CD8-positive, alpha-beta memory T cell (primary cell): ENCODE measurements at places on chromosomes 12 and 14.

DNA sequence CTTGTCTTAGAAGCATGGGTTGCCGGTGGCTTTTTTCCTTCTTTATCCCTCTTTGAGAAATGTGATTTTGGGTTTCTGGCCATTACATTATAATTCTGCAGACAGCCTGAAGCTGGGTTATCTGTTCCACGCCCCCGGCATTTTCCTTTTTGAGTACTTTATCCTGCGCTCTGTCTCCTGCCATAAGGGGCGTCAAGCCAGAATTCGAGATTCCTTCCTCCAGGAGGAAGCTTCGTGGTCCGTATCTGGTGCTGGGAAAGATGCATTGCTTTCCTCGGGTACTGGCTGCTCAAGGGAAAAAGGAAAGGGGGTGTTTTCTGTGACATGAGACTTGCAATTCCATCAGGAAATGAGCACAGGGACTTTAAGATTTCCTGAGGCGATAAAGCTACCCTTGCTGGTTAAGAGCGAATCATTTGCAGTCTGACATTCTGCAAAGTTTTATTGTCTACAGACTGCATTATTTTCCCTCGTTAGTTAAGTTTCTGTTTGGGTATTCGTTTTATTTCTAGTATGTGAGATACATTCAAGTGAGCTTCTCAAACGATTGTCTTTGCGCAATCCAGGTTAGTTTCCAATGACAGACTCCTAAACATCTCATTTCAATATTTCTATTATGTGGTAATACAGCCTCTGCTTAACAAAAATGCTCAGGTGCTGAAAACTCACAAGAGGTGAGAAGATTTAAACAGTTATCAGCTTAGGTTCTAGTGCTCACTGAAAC is 694 bp downstream of the AKAP5 start:
- no peak for DNase-seq

DNA sequence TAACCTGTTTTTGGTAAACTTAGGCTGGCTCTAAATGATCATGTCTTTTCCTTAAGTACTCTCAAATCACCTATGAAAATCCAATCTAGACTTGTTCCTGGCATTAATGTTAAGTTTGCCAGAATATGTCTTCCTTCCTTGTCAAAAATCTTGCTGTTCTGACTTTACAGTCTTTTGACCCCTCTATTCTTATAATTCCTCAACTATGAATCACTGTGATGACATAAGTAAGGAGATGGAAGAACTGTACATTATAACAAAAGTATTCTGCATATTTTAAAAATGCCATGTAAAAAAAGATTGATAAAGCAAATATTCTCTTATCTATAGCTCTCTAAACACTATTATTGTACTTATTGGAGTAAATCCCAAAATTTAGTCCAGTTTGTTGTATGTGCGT is 51.4 kb upstream of the BAZ1A start:
- DNase-seq: no peak

- peak; percentile 41 for DNase-seq
These were observed 491.8 kb downstream of the PCNX1 start for GRCh38 chr14:71399057-71399487.

GRCh38 chr12:104850781-104851180 is 107.3 kb downstream of the SLC41A2 start:
- DNase-seq: no peak

- DNase-seq: no peak
These were observed 10.9 kb upstream of the TAC3 start for GRCh38 chr12:57027011-57027804.

- DNase-seq: no peak
These were observed 92.8 kb downstream of the SINHCAF start for GRCh38 chr12:31233061-31233730.

GRCh38 chr12:95763809-95764253 is 26.7 kb downstream of the NTN4 start:
- no peak for DNase-seq

DNA sequence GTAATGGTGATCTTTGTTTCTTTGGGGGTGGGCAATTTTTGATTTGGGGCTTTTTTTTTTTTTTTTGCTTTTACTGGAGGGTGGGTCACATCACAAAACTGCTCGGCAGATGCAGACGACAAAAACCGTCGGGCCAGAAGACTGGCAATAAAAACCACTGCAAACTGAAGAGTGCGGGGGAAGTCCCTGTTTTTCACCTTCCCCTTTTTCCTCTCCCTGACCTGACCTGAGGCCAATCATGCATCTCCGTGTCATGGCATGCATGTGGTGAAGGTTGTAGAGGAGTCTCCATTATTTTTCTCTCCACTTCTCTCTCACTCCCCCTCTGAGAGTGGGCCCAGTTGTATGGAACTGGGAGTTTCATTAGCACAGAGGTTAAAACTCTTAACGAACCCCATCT is 57.5 kb downstream of the AP5M1 start:
- DNase-seq: no peak

- no peak for DNase-seq
These were observed 60.3 kb downstream of the NUAK1 start for GRCh38 chr12:106078358-106079010.

GRCh38 chr14:54299410-54300363 is 97.1 kb upstream of the CDKN3 start:
- DNase-seq: no peak

DNA sequence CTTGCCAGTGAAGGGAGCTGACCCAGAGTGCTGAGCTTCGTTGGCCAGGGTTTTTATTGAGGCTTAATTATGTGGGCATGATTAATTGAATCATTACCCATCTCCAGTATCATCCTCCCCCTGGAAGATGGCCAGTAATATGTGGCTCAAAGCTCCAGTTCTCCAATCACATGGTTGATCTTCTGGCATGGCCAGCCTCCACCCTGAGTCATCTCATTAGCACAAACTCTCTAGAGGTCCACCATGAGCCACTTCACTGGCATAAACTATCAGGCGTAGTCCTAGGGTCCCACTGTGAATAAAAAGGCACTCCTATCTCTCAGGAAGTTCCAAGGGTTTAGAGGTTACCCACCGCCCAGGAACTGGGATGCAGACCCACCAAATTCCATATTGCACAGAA is 135.0 kb downstream of the ANO6 start:
- DNase-seq: no peak

GRCh38 chr14:21518725-21519124 is 7.4 kb downstream of the SALL2 start:
- DNase-seq: no peak

DNA sequence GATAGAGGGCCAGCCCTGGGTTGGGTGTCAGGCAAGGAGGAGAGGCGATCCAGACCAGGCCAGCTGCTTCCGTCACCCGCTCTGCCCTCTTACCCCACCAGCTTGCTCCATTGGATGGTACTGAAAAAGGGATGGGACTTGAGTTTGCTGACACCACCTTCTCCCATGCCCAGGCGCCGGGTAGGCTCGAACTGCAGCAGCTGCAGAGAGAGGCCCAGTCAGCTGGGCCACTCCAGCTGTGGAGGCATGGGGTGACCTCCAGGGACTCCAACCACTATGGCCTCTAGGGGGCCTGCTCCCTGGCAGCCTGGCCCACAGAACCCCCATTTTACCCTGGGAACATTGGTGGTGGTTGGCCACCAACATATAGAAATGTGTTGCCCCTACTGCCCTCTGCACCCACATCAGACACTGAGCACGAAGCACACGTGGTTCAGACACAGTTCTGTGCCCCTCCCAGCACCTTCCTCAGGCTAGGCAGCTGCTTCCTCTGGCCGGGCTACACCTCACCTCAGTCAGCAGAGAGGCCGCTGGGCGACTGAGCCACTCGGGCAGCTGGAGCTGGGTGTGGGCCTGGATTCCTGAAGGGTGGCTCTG is 16.0 kb downstream of the RPS6KL1 start:
- DNase-seq: no peak

DNA sequence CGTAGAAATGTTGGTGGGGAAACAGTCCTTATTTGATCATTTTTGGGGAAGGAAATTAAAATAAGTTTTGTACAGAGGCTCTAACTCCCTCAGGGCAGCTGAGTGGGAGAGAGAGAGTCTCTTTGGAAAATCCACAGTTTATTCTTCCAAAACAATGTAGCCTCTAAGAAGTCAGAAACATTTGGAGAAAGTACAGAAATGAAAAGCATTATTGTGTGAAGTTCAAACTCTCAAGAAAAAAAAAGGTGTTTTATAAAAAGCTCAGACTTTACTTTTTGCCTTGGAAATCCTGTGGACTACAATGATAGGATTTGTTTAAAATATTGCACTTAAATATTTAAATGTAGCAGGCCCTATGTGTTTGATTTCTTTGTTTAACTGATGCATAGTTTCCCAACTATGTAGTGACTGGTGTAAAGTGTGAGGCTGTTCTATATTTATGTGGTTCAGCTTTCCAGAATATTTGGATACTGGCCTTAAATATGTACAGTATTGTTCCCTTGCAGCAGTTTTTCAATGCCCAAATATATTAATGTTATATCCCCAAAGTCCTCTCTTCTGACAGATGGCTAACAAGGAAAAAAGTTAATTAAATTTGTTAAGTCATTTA is 82.0 kb upstream of the OTOGL start:
- DNase-seq: no peak

DNA sequence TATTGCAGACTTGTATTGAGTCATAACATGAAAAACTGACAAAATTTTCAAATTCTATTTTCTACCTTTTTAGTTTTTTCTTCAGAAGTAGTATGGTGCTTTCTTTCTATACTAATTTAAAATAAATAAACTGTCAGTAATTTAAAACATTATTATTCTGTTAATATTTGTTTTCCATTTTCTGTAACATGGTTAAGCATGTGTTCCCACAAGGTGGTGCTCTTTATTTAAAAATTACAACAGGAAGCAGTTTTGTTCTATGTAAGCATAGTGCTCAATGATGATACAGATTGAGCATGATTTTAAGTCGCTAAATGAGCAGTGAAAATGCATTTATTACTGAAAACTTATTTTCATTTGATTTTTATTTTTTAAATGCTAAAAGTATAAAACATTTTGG is 114.6 kb downstream of the PPFIA2 start:
- peak; percentile 41 for DNase-seq

DNA sequence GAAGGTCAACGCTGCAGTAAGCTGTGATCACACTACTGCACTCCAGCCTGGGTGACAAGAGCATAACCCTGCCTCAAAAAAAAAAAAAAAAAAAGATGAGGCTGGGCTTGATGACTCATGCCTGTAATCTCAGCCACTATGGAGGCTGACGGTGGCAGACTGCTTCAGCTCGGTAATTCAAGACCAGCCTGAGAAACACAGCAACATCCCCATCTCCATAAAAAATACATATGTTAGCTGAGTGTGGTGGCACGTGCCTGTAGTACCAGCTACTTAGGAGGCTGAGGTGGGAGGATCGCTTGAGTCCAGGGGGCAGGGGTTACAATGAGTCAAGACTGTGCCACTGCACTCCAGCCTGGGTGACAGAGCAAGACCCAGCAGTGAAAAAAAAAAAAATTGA is 50.4 kb downstream of the GXYLT1 start:
- DNase-seq: peak; percentile 24

DNA sequence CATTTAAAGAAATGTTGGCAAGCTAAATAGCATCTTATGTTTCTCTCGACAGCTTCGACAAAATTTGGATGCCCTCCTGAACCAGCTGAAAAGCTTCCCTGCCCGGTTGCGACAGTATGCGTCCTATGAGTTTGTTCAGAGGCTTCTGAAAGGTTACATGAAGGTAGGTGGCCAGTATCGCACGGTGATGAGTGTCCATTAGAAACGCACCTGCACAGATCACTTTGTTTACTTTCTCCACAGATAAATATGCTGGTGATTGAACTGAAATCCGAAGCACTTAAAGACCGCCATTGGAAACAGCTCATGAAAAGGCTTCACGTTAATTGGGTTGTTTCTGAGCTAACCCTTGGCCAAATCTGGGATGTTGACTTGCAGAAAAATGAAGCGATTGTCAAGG is 36.5 kb downstream of the DYNC1H1 start:
- no peak for DNase-seq

DNA sequence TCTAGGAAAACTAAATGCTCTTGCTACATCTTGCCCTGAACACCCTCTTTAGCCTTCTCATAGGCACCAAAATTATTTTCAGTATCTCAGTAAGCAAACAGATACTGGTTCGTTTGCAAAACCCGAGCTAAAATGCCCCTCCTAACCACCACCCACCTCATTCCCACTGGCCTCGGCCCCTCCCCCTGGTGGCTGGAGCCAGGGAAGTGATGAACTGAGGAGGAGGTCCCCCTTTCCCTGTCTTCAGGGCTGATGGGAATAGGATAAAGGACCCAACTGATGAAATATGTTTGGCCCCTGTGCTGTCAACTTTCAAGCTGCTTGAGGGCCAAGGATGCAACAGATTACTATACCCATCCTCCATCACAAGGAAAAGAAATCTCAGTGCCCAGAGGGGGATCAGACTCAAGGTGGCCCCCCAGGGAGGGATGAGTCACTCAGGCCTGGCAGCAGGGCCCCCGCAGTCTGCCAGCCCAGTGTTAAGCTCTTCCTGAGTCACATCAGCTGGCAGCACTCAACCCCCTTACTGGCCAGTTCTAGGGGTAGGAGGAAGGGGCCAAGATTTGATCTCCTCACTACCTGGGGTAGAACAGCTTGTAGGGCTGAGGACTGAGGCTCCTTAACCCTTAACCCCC is 1.7 kb downstream of the ANKRD52 start:
- no peak for DNase-seq

DNA sequence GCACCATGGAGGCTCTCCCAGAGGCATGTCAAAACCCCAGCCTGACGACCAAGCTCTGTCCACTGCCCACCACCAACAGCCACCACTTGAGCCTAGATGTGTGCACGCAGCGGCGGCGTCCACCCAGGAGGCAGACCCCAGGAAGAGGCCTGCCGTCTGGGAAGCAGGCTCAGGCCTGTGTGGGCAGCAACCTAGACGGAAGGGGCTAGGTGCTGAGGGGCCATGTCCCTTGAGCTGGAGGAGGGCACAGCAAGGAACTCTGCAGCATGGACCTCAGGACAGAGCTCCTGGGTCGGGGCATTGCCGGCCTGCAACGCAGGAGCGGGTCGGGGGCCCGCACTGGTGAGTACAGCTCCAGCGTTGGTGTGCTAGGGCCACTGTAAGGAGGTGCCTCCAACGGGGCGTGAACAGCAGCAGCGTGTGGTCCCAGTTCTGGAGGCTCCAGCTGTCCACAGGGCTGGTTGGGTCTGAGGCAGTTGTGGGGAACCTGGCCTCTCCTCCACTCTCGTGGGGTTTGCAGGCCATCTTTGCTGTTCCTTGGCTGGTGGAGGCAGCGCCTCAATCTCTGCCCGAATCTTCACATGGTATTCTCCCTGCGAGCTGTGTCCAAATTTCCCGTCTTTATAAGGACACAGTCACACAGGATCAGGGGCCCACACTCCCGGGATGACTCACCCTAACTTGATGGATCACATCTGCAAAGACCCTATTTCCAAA is 20.5 kb downstream of the ZBTB42 start:
- no peak for DNase-seq

GRCh38 chr14:63209160-63209559 is 4.9 kb downstream of the RHOJ start:
- no peak for DNase-seq

DNA sequence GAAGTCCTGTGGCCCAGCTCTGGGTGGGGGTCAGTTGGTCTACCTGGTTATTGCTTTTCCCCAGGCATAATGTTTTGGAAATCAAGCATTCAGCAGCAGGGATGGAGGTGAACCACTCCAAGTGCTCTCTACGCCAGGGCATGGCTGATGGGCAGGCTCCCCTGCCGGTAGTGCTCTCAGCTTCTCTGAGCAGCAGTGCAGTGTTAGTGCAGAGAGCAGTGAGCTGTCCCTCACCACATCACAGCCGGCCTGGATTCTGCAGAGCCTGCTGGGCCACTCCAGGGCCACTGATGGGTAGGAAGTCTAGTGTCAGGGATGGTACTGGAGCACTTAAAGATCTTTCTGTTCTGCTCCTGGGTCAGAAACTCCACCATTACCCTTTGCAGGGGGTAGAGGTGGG is 151.1 kb downstream of the CALM1 start:
- DNase-seq: no peak
